ENCODE measurements at places on chromosomes 5 and 9.

DNA sequence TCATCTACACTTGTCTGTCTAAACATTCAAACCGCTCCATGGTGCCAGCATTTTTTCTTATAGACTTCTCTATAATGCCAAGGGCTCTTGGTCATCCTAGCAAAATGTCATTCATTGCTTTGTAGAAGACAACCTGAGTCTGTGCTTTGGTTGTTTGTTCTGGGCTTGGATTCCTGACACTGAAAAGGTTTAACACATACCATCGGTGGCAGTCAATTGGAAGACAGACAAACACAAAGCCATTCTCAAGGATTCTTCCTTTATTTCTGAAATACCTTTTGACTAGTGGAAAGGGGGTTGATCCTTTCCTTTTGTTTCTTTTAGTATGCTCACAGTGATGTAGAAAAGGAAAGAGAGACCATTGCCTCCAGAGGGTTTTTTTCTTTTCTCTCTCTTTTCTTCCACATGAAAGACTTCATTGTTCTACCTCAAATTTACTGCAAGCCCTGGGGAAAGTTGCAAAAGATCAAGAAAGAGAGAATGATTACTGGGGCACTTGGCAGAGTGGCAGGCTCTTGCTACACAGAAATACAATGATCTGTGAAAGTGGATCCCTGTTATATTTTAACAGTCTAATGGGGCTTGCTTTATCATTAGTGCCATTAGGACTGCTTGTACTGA lies 66.4 kb upstream of the TMC1 start:
- no peak for DNase-seq

GRCh38 chr5:81006947-81007636 lies 46.9 kb downstream of the RASGRF2 start:
- no peak for DNase-seq

- DNase-seq, result no peak
Observed at GRCh38 chr5:158155067-158155466, 296.1 kb upstream of the CLINT1 start.

DNA sequence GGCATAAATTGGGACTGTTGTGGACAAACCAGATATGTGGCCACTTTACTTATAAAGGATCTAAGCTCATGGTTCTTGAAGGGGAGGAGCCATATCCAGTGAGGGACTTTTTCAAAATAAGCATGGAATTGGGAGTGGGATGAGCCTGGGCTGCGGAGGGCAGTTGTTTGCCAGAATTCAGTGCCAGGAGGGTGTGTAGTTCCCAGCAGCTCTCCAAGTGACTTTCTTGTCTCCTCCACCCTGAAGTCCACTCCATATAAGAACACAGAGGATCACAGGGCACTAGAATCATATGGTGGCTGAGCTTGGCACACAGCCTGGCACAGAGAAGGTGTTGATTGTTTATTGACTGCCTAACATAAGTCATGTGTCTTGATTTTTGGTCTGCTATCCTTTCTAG lies 121.1 kb downstream of the CAVIN4 start:
- DNase-seq, result no peak

GRCh38 chr5:90983711-90984124 lies 399.4 kb downstream of the ARRDC3 start:
- no peak for DNase-seq

- no peak for DNase-seq
Observed at GRCh38 chr9:71562140-71562539, 206.2 kb downstream of the CEMIP2 start.

GRCh38 chr9:16345902-16346301 lies 524.6 kb downstream of the BNC2 start:
- DNase-seq, result no peak

DNA sequence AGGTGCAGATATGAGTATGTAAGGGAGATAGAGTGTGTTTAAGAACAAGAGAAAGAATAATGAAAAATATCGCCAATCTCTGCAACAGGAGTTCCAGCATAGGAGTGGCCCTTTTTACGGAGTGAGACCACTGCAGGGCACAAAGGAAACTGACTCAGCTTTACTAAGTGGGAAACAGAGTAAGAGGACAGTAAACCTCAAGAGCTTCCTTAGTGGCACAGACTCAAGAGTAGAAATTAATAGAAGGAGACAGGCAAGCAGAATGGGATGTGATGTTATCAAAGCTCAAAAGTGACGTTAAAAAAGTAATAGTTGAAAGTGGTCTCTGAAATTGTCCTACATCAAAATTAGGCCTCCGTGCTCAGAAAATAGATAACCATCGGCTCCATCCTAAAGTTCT lies 2.1 kb upstream of the SH3RF2 start:
- DNase-seq, result no peak

GRCh38 chr9:34262971-34263370 lies 66.1 kb downstream of the KIF24 start:
- no peak for DNase-seq

DNA sequence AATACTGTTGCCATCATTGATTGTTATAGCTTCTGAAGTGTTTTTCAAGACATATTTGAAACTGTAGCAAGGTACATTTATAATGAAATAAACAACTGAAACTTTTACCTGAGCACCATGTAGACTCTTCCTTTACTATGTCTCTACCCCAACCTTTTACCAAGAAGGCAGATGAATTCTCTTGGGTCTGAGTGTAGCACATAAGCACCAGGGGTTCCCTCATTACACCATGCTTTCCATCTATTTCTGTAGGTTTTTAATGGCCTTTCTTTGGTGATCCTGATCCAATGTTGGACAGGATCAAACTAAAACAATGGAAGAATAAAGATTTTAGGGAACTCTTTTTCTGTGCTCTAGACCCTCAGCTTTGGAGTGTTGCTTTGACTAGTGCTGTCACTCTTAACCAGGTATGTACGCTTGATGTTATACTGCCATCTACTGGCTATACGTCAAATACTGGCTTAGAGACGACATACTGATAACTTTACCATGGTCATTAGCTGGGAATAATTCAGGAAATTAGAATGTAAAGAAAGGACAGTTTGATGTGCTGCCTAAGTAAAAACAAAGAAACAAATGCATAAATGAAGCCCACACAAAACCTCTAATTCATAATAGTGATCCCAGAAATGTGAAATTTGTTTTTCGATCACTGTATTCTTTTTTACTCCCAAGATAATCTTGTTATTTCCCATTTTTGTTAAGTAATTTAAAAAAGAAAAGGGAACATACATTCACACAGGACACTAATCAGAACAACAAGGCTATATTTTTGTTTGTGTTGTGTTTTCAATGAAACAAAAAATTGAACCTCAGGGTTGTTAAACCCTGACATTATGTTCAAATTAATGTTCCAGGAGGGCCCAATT lies 30.7 kb downstream of the IFNW1 start:
- no peak for DNase-seq

DNA sequence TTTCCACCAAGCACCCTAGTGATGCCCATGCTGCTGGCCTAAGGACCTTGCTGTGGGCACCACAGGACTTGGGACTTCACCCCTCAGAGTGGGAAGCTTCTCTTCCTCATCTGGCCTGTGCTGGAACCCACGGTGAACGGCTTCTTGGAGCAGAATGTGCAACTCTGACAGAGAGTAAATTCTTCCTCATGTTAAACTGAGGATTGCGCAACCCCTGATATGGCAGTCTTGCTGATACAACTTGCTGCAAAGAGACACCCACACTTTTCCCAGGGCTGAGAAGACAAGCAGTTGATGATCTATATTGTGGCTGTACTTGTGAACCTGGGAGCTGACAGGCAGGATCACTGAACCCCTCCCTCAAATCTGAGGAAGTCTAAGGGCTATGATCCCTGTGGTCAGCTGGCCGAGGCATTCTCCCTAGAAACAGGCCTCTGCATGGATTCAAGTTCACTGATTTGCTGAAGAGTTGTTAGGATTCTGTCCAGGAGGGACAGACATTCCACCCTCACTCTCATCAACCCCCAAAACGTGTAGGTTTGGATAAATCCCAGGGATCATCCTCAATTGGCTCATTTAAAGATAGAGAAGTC lies 307.2 kb downstream of the MTRR start:
- no peak for DNase-seq

- DNase-seq, result no peak
Observed at GRCh38 chr5:66992547-66992946, 204.1 kb downstream of the CD180 start.

GRCh38 chr5:90802474-90803317 lies 244.1 kb downstream of the ADGRV1 start:
- no peak for DNase-seq

GRCh38 chr5:174751154-174752000 lies 27.0 kb downstream of the MSX2 start:
- no peak for DNase-seq

DNA sequence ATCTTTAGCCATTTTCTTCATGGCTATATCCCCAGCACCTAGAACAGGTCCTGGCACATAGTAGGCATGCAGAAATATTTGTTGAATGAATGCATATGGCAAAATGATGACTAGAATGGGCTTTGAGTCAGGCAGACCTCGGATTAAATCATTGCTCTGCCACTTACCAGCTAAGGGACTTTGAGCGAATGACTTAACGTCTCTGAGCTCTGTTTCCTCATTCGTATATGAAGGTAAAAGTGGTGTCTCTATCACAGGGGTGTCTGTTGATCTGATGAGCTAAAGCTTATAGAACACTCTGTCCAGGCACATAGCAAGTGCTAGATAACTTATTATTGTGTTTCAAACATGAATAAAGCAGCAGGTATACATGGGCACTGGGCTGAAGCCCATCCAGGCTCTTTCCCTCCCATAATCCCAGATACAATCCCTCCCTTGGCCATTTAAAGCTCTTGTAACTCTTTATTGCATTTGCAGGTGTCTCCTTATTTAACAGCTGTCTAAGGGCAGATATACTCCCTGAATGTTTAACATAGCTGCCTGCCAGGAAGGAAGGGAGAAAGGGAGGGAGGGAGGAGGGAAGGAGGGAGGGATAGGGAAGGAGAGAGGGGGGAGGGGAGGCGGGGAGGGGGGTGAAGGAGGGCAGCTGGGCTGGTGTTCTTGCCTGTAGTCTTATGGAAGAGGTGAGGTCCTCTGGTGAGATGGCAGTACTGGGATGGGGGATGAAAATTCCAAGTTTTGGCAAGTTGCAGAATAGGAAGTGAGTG lies 23.2 kb upstream of the STXBP1 start:
- DNase-seq, result no peak

Measured in esophagus squamous epithelium (tissue), 5 donors.